ENCODE measurements at places on chromosomes 2 and 18. TPM values are rescaled to one million over a fixed set of nuclear protein-coding genes. Genes with fewer than 3 reads are reported as not detected.

The LIMS3 gene
- total RNA-seq = 7.3 TPM

The IL18RAP gene
- not detected for total RNA-seq

DNA sequence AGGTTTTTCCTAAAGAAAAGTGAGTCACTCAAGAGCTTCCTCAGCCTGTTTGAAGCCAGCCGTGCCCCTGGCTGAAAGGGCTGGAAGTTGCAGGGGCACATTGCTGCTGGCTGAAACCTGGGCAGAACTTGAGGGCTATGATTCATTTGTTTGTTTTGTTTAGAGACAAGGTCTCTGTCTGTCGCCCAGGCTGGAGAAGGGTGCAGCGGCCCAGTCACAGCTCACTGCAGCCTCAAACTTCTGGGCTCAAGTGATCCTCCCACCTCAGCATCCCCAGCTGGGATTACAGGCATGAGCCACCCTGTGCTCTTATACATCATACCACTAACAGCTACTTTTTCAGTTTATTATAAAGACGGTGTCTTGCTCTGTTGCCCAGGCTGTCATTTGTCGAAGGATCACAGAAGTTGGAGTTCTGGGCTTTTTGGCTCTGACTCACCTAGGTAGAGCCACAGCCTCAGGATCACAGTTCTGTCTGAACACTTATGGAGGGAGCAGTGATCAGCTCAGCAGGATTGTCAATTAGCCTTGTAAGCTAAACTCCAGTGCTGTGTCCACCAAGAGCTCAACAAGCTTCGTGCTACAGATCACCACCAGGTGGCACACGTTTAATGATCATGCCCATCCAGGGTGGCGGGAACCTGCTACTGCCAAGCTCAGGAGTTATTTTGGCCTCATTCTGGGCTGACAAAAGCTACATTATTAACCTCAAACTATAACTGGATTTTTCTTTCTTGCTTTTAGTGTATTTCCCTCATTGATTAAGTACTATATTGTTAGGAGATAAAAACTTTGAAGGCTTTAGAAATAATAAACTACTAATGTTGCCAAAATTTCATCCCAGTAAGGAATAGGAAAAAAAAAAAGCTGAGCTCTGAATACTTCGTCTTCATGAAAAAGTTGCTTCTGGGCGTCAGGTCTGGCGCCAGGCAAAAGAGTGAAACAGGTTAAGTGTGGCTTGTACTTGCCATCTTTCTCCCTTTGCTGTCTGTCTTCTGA is 57.9 kb downstream of the ARHGEF33 start:
- DNase-seq = peak; percentile 54

DNA sequence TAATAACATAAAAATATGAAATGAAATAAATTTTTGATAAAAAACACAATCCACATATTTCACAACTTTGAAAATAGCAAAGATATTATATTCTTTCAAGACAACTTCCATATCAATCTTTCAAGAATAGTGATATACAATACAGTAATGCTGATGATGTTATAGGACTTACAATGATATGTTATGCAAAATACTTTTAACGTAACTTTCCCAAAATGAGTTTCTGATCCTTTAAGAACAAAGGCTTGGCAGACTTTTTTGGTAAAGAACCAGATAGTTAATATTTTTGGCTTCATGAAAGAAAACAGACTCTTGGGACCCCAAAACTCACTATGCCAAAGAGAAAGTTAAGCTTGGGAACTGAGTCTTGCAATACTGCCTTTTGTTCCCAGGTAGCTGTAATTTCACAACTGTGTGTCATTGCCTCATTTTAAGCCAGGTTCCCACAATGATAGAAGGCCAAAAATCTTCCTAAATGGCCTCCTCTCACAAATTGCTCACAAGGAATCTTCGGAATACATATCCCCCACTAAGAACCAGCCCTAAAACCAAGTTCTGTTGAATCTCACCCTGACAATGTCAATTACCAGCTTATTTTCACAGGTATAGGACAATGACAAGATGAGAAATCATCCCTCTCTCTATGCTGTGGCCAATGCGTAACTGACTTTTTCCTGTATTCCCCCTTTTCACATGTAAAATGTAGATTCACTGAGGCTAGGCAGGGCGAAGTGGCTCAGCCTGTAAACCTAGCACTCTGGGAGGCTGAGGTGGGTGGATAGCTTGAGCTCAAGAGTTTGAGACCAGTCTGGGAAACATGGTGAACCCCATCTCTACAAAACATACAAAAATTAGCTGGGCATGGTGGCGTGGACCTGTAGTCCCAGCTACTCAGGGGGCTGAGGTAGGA is 54.8 kb upstream of the STRN start:
- DNase-seq = no peak

Data from pulmonary artery endothelial cell (primary cell).